ENCODE measurements at places on chromosomes 2 and 18.

DNA sequence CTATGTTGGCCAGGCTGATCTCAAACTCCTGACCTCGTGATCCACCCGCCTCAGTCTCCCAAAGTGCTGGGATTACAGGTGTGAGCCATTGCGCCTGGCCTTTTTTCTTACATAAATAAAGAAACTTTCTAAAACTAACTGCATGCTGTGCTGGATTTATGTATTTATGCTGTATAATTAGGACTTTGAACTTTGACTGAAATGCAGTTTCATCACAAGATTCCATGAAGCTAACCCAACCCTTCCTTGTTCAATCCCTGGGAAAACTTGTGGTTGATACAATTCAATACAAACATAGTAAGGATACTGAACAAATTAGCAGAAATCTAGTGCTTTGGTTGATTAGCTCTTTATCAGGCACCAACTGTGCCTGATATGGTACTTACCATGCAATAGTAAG lies 20.9 kb upstream of the SLC35F5 start:
- no peak for DNase-seq

DNA sequence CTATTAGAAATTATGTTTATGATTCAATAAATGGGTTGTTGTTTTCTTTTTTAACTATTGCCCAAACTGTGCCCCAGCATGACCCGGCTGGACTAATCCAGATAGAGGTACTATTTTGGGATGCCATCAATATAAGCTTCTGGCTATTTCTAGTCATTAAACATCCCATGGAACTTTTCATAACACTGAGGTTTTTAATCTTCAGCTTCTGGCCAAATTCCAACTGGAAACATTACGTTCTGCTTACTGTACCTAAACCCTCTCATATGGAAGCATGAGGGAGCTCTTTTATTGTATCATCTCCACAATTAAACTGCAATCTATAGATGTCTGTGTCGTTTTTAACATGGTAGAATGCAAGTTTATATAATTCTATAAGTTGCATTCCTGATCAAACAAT lies 674.7 kb downstream of the ARHGAP15 start:
- no peak for DNase-seq

DNA sequence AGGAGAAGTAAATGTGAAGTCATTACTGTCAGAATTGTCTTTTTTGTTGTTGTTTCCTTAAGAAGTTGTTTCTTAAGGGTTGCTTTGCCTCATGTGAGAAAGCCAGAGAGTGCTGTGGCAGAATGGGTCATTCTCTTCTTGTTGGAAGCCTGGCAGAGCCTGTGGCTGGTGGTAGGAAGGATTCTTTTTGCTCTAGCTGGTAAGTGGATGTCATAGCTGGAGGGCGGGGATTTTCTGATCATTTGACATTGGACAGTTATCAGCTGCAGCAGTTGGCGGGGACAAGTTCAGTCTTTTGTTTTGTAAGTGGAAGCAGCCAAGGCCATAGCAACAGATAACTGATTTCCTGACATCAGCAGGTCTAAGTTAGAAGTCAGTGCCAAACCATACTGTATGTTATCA lies 5.5 kb upstream of the RMDN2 start:
- DNase-seq: no peak

GRCh38 chr2:110099471-110100225 lies 16.0 kb downstream of the MALL start:
- no peak for DNase-seq

DNA sequence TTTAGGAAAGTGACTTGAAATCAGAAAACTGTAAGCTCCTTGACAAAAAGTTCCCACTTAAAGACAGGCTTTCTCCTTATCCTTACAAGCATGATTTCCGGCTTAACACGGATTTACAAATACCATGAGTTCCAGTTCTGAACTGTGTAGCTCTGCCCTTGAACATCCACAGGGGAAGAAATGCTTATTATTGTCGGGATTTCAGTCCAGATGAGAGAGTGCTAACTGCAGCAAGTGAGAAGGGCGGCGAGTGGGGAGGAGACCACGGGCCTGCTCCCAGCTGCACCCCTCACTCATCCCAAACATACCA lies 73.1 kb downstream of the LRRC30 start:
- DNase-seq: no peak

DNA sequence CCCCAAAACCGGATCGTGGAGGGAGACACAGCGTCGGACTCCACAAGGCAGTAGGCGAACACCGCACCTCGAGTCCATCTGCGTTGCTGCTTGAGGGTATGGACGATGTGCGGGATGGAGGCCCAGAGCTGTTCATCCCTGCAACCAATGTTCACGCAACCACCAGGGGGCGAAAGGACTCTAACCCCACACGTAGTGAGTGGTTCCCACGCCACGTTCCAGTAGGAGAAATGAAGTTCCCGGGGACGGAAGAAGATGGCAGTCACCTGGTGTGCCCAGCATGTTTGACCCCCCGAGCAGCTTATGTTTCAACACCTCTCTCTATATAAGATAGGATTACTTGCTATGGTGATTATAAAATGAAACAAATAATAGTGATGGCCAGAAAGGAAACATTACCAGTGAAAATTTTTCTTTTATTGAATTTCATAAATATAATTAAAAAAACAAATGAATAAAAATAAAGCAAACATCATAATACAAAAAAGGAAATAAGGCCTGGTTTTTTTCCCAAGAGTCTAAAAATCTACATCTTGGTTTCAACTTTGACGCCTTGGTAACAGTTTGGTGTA lies 184.3 kb downstream of the SH3BP4 start:
- peak; percentile 77 for DNase-seq

GRCh38 chr2:198930170-198930569 lies 527.6 kb downstream of the SATB2 start:
- DNase-seq: no peak

GRCh38 chr2:128155970-128156369 lies 65.0 kb downstream of the UGGT1 start:
- no peak for DNase-seq

GRCh38 chr2:86251840-86252266 lies 52.6 kb downstream of the MRPL35 start:
- DNase-seq: no peak

- DNase-seq: peak; percentile 80
These were observed 59.4 kb upstream of the CTLA4 start for GRCh38 chr2:203808046-203808750.

DNA sequence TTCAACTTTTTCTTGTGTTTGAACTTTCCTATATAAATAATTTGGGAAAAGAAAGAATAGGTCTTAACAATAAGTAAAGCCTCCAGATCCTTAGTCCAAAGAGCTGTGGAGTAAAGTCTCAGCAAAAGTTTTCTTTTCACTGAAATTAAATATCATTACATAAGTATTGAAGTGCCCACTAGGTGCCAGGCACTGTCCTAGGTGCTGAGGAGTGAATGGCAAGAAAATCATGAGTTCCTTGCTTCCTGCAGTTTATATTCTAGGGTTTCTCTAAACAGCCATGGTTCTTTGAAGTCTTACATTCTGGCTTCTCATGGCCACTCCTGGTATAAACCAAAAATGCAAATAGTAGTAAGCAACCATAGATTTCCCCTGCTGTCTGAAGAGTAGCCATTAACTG lies 59.7 kb downstream of the SPP2 start:
- no peak for DNase-seq

- no peak for DNase-seq
These were observed 805 bp upstream of the TNFRSF11A start for GRCh38 chr18:62324181-62324828.

DNA sequence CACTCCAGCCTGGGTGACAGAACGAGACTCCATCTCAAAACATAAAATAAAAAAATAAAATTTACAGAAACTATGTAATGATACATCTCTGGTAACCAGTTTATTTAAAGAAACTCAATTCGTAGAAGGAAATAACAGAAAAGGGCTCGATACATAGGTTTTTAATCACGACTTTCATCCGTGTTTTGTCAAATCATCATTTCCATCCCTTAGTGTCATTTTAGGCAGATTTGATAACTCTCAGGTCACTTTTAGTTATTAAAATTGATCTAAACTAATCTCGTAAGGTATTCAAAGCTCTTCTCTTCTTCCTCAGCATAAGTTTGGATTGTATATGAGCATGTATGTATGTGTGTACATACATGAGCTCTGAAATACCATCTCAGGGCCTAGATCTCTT lies 59.3 kb upstream of the SPTBN1 start:
- DNase-seq: no peak

DNA sequence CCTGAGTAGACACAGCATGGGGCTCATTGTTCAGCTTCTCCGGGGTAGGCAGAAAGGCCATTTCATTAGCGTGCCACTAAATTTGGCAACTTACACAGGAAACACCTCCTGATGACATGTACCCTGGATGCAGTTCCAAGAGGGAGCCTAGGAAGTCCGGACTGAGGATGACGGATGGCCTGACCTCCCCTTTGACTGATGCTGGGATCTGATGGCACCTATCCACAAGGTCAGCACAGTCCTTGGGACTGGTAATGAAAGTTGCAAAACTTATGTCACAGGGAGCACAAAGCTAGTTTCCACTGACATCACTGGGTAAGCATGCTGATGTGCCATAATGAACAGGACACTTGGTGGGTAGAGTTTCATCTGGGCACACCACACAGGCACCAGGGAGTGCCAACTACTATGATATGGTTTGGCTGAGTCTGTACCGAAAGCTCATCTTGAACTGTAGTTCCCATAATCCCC lies 126.7 kb upstream of the ARL4C start:
- peak; percentile 20 for DNase-seq

- no peak for DNase-seq
These were observed 188.2 kb downstream of the IRS1 start for GRCh38 chr2:226611196-226611943.

GRCh38 chr2:220969348-220969747 lies 602.8 kb downstream of the EPHA4 start:
- DNase-seq: no peak

DNA sequence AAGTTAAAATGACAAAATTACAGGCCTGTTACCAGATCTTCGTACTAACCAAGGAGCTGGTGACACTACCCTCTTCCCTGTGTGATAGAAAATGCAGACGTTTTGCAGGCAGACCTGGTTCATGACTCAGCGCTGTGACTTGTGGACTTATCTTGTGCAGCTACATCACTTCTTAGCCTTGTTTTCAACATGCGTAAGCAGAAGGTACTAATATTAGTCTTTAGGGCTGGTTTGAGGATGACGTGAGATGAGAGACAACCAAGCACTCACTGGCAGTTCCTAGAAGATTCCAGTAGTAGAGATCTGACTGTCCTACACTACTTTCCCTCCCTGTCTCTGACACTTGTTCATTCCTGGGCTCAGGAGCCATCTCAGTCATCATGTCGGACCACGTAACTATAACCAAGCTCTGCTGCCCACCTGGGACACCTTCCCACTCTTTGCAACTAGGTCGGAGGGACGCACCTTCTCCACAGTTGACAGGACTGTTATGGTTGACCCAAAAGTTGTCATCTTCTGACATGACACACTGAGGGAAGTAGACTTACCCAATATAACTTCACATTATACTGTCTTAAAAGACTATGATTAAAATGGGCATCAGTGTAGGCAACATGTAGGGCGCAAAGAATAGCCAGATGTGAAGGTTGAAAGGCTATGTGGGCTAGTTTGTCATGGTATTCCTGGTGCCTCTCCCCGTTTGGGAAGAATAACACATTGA lies 64.8 kb downstream of the TNFRSF11A start:
- no peak for DNase-seq

DNA sequence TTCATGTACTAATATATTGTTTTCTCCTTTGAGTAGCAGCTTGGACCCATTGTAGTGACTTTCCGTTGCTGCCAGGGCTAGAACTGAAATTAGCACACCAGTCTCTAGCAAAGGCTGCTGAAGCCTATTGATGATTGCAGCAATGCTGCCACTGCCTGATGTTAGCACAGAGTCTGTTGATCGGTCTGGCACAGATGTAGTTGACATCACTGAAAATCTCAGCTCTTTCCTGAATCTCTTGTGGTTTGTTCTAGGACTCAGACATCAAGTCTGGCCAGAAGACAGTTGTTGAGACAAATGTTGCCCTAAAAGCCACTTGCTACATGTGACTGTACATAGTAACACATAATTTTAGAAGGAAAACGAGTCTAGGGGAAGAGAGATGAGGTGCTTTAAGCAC lies 47.2 kb downstream of the VAPA start:
- peak; percentile 68 for DNase-seq

- DNase-seq: no peak
These were observed 349.6 kb upstream of the CWC22 start for GRCh38 chr2:180356676-180357075.

DNA sequence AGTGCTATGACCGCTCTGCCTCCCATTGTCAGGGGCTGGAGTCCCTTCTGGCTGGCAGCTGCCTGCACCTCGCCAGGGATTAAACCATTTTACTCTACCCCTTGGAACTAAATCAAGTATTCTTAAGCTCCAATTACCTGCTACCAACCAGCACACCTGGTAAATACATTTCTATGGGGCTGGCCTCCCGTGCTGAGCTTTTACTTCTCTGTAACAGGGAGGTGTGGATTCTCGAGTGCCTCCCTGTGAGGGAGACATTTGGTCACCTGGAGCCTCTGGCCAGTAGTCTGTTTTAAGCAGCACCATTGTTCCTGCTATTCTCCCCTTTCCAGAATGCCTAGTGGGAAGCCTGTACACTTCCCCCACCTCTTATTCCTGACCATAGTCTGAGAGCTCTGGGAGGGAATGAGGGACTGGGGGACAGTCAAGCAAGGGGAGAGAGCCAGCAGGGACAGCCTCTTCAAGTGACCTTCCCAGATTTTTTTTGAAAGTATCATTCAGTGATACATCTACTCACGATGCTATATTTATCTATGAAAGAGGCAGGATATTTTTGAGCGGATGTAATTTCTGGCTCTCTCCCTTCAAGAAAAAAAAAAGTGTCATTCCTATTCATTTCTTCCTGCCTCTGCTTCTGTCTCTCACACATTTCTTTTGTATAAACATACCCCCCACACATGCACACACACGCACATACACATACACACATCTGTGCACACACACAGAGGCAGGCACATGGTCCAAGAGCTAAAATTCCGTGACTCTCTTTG lies 112.8 kb downstream of the CAPN13 start:
- DNase-seq: no peak

DNA sequence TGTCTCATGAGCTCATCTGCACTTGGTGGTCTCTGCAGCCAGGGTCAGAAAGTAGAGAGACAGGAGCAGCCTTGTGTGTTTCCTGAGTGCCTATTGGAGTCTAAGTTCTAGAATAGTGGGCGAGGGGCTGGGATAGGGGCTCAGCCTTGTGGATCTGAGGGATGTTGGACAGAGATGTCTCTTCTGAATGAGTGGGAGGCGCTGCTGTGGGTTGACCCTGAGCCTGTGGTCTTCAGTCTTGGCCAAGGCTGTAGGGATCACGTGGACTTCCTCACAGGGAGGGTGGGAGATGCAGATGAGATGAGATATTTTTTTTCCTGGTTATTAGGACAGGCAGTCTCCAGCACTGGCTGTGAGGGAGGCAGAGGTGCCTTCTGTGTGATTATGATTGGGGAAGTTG lies 61.8 kb downstream of the RNF144A start:
- no peak for DNase-seq

GRCh38 chr2:165248238-165248637 lies 9.0 kb downstream of the SCN2A start:
- no peak for DNase-seq

Data from fibroblast of gingiva (primary cell).